Progenitor cell of endocrine pancreas (in vitro differentiated cells): ENCODE measurements at places on chromosomes 7 and 10.

DNA sequence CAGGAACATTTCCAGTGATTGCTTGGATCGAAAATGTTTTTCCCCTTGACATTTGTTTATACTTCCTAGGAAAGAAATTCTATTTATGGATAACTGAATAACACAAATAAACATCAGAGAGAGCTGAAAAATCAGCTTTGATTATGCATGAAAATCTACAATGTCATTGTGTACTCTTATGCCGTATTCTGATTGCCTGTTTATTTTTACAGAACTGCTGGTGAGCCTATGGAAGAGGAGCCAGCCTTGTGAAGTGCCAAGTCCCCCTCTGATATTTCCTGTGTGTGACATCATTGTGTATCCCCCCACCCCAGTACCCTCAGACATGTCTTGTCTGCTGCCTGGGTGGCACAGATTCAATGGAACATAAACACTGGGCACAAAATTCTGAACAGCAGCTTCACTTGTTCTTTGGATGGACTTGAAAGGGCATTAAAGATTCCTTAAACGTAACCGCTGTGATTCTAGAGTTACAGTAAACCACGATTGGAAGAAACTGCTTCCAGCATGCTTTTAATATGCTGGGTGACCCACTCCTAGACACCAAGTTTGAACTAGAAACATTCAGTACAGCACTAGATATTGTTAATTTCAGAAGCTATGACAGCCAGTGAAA is 121.5 kb downstream of the TWIST1 start:
- DNase-seq = no peak

DNA sequence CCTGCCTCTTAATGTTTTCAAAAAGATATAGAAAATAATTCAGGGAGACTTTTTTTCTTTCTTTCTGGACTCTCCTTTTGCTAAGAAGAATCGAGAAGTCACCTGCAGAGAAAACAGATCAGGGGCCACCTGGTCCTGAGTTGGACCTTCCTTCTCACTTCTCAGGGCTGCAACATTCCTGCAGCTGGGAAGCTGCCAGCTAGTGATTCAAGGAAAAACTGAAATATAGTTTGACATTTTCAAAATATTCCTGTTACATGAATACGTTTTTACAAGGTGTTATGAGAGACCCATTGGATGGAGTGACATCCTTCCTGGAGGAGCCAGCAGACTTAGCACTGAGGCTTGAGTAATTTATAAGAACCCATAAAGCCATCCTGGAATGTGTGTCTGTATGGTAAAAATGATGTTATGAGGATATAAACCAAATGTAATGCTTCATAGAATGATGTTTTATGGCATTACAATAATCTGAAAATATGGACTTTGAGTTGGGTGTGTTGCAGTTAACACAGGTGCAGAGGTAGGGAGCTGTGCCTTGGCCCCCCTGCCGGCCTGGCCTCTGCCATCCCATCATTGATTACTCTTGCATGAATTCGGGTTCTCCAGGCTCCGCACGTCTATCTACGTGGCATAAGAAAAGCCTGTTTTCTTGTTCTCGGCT is 149.7 kb downstream of the PAXIP1 start:
- no peak for DNase-seq

- no peak for DNase-seq
Measured at GRCh38 chr10:5741276-5741675, 56.6 kb downstream of the TASOR2 start.

DNA sequence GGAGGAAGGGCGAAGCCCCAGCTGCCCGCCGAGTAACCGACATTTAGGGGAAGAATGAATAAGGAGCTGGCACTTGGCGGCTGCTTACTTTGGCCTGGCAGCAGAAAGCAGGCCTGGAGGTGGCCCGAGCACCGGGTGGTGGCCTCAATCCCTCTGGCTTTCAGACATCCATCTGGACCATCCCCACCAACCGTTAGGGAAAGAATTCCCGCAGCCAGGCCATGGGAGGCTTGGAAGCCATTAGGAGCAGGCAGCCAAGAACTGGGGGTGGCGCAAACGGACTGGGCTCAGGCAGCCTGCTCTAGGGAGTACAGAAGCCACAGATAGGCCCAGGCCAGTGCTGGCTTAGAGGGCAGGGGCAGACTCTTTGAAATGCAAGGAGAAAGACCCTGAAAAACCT is 132.7 kb downstream of the NEURL1 start:
- no peak for DNase-seq

GRCh38 chr10:56920601-56921261 is 559.7 kb upstream of the ZWINT start:
- no peak for DNase-seq

GRCh38 chr10:106872176-106872575 is 292.3 kb downstream of the SORCS1 start:
- no peak for DNase-seq

GRCh38 chr7:3301831-3302618 is 973 bp downstream of the SDK1 start:
- peak; percentile 29 for DNase-seq

DNA sequence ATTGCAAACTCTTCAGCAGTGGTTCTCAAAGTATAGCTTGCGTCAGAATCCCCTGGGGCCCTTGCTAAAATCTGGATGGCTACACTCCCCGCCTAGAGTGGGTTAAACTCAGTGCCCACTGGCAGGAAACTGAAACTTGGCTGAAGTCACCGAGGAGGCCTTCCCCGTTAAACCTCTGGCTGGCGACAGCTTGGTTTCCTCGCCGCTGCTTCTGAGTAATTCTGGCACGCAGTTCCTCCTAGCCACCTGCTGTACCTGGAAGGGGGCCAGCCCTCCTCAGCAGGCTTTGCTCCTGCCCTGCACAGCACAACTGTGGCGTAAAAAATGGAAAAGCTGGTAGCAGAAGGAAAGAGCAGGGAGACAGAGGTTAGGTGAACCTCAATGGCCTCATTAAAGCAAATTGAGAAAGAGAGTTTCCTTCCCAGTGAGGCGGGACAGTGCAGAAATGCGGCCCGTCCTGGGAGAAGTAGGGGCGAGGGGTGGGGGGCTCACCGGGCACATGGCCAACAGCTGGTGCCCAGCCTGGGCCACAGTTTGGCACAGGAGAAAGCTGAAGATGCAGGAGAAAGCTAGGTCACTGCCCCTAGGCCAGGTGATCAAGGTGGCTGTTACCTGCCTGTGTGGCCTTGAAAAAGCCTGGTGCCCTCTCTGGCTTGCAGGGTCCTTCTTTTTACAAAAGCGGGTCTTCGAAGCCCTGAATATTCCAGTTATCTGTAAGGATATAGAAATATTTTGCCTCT is 46.6 kb downstream of the ALOX5 start:
- DNase-seq = no peak

DNA sequence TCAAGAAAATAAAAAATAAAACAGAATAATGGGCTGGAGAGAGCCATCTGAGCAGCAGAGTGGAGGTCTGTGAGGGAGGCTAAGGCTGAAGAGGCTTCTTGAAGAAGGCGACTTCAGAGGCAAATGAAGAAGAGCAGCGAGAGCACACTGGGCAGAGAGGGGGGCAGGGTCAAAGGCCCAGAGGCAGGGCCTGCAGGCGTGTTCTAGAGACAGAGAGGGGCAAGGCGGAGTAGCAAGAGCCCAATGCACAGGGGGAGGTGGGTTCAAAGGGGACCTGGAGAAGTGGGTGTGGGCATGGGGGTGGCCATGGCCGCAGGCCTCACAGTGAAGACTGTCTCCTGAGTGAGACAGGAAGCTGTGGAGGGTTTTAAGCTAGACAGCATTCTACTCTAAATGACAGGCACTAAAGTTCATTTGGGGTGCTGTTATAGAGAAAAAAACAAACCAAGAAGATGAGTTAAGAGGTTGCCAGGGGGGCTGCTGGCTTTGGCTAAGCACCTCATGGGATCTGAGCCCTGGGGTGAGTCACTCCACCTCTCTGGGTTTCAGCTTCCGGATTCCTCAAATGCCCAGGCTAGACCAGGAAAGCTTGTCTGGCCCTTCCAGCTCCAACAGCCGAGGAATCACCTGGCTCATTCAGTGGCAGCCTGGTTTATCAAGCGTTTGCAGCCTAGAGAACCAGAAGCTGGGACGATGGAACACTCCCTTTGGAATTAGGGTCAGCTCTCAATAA is 81.7 kb downstream of the DLG5 start:
- DNase-seq = no peak

DNA sequence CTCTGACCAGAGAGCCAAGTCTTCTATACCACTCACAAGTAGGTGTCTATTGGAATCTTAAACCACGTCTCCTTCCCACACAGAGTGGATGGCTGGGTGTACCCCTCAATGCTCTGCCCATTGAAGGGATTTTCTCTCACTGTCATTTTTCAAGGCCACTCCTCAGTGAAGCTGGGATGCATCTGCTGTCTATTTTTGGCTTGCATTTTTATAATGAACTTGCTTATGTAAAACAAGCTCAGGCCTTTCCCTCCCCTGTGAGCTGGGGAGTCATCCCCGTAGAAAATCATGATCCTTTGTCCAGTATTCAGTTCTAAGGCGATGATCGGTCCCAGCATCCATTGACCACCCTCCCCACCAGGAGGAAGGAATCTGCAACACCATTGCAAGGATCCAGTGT is 9.8 kb upstream of the RBM17 start:
- no peak for DNase-seq

DNA sequence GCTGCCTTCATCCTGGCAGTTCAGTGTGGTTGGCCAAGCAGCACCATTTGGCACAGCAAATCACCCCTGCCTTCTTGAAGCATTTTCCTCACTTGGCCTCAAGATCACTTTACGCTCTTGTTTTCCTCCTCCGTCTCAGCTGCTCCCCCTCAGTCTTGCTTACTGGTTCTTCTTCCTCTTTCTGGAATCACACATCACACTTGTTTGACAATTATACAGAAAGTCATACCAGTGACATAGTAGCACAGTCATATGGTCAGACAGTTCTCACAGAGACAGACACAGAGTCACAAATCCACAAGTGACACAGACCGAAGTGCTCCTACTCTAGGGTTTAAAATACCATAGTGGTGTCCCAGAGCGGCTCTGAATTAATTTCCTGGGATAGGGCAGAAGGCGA is 43.8 kb upstream of the ARL4A start:
- no peak for DNase-seq

GRCh38 chr7:42432644-42433043 is 195.6 kb upstream of the GLI3 start:
- DNase-seq = no peak

- no peak for DNase-seq
Measured at GRCh38 chr10:21002091-21002878, 105.2 kb upstream of the NEBL start.

GRCh38 chr10:91424016-91424415 is 13.9 kb downstream of the HECTD2 start:
- no peak for DNase-seq

DNA sequence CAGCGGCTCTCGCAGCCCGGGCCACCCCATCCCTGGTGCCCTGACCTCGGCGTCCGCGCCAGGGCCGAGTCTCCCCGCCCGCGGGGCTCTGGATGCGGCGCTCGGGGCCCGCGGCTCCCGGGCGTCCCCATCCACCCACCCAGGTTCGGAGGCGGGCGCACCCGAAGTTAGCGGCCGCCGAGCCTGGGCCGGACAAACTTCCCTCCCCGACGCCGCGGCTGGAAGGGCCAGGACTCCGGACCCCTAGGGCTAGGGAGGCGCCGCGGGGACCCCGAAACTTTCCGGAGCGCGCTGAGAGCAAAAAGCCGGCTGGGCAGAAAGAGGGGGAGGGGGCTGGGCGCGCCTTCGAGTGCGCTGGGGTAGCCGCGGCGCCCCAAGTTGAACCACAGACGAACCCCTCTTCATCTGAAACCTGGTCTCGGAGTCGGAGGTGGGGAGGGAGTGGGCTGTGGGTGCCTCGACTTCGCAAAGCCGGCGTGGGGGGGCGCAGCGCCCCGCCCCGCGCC is 3.7 kb upstream of the ELFN1 start:
- DNase-seq = peak; percentile 14

DNA sequence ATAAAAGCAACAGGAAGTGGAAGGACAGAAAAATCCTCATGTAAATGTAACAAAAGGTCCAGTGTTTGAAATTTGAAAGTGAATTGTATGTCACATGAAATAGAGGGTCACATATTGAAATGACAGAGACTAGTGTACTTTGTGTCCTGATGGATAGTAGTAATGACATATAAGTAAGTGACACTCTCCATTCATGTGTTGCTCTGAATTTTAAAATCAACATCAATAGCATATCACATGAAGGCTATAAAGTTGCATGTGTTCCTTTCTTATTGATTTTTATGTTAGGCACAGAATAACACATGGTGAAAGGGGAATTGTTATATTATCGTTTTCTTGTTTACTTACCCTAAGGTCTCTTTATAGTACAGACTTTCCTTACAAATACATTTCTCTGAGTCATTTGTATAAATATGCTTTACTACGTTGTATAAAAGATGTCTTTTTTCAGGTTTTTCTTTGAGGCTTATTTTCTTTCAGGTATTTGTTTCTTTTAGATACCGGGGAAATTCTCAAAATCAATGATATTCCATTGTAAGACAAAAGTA is 104.6 kb upstream of the CACNA2D1 start:
- no peak for DNase-seq

DNA sequence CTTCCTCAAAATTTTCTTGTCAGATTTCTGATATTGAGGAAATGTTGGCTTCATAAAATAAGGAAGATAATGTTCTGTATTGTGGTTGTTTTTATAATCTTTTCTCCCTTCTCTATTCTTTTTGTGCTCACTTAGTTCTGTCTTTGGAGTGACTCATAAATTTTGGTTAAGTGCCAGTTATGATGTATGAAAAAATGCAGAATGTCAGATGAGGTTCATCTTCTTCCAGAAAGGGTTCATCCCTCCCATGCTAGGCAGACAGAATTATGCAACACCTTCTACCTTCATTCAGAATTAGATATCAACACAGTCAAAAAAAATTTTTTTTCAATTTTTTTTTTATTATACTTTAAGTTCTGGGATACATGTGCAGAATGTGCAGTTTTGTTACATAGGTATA is 36.6 kb upstream of the CYP2C19 start:
- no peak for DNase-seq

GRCh38 chr7:30804078-30804661 is 33.0 kb downstream of the MINDY4 start:
- no peak for DNase-seq

GRCh38 chr7:116380025-116380424 is 119.5 kb upstream of the CAV2 start:
- DNase-seq = no peak

DNA sequence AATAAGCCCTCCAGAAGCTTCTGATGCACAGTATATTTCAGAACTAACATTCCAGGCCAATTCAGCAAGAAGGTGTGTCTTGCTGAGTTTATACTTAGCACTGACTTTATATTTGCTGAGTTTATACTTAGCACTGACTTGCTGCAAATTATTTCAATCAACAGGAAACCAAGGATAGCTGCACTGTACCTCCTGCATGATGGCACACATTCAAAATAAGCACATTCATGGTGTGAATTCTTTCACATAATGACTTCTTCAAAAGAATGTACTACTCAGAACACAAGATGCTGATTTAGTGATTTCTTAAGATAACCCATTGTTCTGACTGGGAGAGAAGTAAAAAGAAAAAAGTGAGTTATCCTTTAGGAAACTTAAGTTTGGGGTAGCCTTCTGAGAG is 52.0 kb downstream of the JAZF1 start:
- no peak for DNase-seq
